AG04450 (cell line): ENCODE measurements at places on chromosomes 16 and 17.

GRCh38 chr17:35390663-35391062 lies 17.2 kb upstream of the SLFN11 start:
- DNase-seq: no peak

DNA sequence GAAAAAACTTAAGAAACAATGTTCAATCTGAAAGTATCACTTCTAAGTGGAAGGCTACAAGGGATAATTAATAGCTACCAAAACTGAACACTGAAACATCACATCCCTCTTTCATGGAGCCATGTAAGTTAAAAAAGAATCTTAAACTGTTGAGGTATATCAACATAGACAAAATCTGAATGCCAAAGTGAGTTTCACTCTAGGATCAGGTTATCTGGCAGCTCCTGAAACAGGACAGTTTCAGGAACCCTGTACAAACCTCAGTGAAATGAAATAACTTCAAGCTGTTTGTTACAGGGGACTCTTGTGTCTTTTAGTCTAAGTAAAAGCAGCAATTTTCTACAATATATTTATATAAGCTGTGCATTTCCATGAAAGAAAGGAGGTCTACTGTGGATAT lies 73.2 kb downstream of the KANSL1 start:
- DNase-seq: no peak

GRCh38 chr16:10180042-10180770 lies 2.0 kb downstream of the GRIN2A start:
- DNase-seq: no peak

DNA sequence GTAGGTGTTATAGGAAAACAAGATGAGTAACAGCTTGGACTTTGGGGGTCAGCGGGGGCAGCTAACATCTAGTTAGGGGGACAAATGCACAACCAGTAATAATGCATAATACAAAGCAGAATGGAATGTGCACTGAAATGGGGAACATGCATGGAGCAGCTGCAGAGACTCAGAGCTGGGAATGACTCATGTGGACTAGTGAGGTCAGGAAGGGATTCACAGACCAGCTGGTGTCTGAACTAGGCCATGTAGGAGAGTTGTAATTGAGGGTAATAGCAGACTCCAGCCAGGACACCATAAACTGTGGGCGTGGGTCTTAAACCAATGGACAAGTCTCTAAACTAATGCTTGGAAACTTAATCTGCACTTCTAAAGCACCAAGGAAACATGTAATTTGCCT lies 176.8 kb upstream of the ASIC2 start:
- peak; percentile 52 for DNase-seq

GRCh38 chr16:88428156-88428555 lies 24.9 kb upstream of the ZFPM1 start:
- DNase-seq: no peak
